ENCODE measurements at places on chromosomes 5 and 9.

DNA sequence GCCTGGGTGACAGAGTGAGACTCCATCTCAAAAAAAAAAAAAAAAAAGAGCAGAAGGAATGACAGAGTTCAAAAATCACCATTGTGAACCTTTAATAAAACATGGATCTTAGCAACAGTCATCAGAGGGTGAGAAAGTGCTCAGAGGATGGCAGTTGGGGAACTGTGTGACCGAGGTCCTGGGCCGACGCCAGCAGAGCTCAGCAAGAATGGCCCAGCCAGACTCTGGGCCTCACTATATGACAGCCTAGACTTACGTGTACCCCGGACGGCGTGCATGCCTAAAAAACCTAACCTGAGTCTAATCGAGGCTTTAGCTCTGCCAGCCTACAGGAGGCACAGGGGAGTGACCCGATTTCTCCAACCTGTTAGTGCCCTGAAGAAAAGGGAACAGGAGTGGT is 64.3 kb downstream of the MVB12B start:
- no peak for DNase-seq

GRCh38 chr9:121532881-121533280 is 33.2 kb upstream of the GGTA1 start:
- no peak for DNase-seq

DNA sequence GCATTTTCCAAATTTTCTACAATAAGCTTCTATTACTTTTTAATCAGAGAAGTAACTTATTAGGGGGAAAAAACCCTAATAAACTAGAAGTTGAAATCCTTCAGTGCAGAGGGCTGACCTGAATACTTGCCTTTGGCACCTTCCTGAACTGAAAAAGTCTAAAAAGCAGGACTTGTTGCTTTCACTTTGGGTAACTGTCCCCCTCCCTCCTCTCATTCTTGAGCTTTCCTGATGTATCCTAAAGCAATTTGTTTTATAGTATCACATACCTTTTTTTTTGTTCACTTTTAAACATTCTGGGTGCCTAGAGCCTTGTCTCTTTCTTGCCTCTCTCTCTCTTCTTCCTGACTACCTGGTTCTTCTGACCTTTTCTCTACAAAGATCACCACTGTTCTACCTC is 64.0 kb upstream of the ERBIN start:
- DNase-seq = no peak

DNA sequence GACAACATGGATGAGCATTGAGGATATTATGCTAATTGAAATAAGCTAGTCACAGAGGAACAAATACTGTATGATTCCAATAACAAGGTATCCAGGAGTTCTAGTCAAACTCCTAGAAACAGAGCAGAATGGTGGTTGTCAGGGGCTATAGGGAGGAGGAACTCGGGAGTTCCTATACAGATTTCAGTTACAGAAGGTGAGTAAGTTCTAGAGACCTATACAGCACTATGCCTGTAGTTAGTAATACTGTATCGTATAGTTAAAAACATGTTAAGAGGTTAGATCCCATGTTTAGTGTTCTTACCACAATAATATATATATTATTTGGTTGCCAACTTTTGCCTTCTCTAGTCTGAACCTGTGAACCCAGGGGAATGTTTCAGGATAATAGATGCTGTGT is 7.9 kb upstream of the OXCT1 start:
- DNase-seq = no peak

- DNase-seq = no peak
Measured at GRCh38 chr5:62689599-62690368, 111.2 kb downstream of the LRRC70 start.

DNA sequence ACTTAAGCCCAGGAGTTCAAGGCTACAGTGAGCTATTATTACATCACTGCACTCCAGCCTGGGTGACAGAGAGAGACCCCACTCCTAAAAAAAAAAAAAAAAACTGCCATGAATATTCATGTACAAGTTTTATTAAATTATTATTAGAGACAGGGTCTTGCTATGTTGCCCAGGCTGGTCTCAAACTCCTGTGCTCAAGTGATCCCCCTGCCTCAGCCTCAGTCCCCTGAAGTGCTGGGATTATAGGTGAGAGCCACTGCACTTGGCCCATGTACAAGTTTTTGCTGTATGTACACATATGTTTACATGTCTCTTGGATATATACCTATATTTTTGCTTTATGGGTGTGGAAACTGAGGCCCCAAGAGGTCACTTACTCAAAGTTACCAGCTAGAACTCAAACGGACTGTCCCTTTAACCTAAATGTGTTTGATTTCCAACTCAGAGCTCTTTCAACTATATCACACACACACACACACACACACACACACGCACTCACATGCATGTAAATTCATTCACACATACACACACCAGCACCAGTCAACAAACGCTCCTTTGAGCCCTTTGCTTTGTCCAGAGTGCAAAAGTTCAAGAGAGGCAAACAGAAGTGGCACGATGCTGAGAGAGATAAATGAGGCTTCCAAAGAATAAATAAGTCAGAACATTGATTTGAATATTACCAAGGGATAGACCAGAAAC is 42.3 kb upstream of the STRBP start:
- DNase-seq = no peak

GRCh38 chr9:120191141-120191540 is 388.8 kb downstream of the CDK5RAP2 start:
- no peak for DNase-seq

DNA sequence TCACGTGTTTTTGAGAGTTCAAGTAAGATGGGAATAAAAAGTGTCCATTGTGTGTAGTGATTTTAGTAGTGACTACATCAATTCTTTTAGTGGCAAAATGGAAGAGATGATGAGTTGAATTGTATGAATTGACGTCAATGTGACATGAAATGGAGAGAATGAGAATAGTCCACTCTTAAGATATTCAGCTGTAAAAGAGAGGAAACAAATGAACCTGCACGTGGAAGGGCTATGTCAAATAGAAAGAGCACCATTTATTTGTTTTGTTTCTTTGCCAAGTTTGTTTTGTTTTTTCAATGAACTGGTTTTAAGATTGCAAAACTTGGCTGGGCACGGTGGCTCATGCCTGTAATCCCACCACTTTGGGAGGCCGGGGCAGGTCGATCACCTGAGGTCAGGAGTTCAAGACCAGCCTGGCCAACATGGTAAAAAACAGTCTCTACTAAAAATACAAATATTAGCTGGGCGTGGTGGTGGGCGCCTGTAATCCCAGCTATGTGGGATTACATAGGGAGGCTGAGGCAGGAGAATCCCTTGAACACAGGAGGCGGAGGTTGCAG is 453.8 kb downstream of the TAF11L14 start:
- no peak for DNase-seq

GRCh38 chr9:108704156-108704852 is 151.5 kb downstream of the ACTL7B start:
- DNase-seq = no peak

- DNase-seq = no peak
Measured at GRCh38 chr5:161546095-161546469, 443 bp downstream of the GABRB2 start.

DNA sequence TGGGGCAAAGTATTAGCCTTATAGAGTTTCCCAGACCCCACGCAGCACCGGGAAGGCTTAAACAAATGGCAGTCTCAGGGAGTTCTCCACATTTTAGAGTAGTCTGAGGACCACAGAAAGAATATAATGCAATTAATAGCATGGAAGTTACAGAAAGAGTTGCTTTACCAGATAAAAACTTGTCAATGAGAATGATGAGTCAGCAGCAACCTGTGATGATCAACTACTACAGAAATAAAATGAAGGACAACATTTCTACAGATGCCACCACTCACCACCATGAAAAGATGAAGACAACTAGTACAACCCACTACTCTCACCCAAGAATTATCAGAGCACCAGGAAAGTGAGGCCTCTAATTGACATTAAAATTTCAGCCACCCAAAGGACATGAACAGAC is 120.7 kb downstream of the NR2F1-AS1 start:
- DNase-seq = no peak

DNA sequence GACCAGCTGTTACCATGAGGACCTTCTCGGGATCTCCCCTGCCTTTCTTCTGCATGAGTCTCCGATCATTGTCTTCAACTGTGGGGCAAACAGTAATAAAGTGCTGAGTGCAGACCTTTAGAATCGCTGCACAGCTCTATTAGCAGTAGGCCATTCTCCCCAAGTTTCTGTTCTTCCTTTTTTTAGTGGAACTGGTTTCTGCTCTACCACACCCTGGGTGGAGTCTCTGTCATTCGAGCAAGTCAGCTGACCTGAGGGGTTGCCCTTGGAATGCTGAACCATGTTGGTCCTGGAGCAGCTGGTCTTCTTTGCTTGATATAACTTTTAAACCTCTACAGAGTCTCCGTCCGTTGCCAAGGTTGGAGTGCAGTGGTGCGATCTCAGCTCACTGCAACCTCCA is 33.4 kb upstream of the GNPDA1 start:
- DNase-seq = no peak

- no peak for DNase-seq
Measured at GRCh38 chr5:4514067-4514648, 626.0 kb upstream of the ADAMTS16 start.

DNA sequence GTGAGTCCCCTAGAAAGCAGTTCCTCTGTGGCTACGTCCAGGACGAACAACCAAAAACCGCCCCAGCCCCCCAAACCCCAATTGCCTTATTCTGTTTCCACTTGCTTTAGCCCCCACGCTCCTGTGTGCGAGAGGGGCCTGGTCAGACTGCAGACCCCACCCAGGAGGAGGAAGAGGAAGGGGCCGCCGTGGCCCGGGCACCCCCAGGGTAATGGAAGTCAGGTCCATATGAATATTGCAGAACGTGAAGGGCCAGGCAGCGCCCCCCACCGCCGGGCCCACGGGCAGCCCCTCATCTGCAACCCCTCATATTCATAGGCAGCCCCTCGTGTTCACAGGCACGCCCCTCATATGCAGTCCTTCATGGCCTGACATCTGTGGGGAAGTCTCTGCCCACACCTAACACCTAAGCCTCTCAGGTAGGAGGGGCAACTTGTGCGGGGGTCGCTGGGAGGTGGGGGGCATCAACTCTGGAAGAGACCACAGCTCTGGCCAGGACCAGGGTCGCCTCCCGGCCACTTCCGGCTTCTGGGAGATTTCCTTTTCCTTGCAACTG is 37.7 kb upstream of the PLEKHG4B start:
- DNase-seq = no peak

DNA sequence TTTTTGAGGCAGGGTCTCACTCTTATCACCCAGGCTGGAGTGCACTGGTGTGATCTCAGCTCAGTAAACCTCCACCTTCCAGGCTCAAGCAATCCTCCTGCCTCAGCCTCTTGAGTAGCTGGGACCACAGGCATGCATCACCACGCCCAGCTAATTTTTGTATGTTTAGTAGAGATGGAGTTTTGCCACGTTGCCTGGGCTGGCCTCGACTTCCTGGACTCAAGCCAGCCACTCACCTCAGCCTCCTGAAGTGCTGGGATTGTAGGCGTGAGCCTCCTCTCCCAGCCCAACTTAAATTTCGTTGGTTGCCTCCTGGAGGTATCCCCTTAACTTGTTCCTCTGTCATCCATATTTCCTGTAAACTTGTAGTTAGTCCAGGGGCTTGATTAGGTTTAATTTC is 47.2 kb downstream of the RAB24 start:
- no peak for DNase-seq

Measured in stimulated activated CD8-positive, alpha-beta memory T cell treated with anti-CD3 and anti-CD28 coated beads, Interleukin-15, amount 100 ng/mL, for 4 hours (primary cell).